Omental fat pad (tissue), 4 donors: ENCODE measurements at places on chromosomes 1 and 21. TPM values are rescaled to one million over a fixed set of nuclear protein-coding genes. Genes with fewer than 3 reads are reported as not detected.

Gene C1orf185
- not detected for total RNA-seq

Gene TEDDM1
- not detected for total RNA-seq

Gene SH2D1B
- total RNA-seq: 0.47 TPM

Gene PKP1
- 2.3 TPM for total RNA-seq

Gene CRYAA
- total RNA-seq: not detected

DNA sequence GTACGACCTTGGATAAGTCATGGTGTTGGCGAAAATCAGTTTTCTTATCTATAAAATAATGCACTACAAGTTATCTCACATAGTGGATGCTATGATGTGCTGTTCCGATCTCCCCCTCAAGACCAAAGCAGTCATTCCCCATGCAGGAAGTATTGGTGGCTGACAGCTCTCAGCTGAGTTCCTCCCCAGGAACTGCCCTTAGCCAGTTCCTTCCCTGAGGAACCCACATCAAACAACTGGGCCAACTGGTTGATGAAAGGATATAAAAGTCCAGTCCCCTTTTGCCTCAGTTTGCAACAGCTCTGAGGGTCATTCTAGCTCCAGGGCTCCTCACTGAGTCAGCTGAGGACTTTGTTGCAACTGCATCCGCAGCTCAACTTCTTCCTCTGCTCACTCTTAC is 16.1 kb upstream of the SLAMF1 start:
- DNase-seq: no peak

- DNase-seq: no peak
These were observed 34.4 kb upstream of the COP1 start for GRCh38 chr1:176241385-176242015.

- DNase-seq: no peak
These were observed at the start of gene ERICH3 for GRCh38 chr1:74673351-74674111. Gene ERICH3 (minus strand): TSS chr1:74673792. CDS start chr1:74673519, 273 bp downstream.

DNA sequence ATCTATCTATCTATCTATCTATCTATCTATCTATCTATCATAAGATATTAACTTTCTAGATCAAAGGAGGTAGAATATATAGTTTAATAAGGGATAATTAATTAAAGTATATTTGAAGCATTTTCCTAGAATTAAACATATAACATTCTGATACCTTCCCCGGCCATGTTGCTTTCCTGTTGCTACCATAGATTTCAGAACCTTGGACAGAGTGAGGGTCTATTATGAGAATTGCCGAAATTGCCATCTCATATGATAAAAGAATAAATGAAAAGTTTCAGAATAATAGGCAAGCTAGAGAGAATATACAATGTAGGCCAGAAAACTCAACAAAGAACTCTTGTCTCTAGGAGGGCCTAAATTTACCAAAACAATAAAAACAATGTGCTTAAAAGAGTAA is 706.1 kb upstream of the TMPRSS15 start:
- DNase-seq: no peak

GRCh38 chr1:11558276-11558675 is 79.3 kb downstream of the DISP3 start:
- no peak for DNase-seq

DNA sequence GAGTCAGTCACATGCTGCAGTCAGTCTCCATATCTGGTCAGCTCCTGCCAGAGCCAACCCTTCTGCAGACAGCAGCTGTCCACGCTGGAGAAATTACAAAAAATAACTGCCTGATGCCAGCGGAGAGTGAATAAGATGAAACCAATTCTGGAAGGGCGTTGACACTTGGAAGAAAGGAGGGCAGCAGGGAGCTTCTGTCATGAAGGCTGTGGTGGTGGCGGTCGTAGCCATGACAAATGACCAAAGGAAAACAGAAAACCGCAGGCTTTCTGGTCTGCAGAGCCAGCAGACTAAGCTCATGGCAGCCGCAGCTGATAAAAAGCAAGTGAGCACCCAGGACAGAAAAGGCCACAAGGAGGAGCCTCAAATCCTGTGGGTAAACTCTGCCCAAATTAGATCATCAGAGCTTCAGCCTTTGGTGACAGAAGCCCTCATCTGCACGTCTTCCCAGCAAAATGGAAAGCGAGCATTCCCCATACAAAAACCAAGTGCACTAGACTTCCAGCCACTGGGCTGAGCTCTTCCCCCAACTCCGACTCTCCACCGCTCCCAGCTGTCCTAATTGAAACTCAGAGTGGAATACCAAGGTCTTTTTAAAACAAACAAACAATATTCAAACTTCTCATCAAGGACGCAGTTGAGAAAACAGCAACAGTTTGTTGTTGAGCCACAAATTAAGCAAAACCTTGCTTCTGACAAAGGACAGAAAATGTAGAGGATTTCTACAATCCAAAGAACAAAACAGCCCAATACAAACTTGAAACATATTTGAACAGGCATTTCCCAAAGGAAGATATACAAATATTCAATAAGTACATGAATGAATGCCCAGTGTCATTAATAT is 28.7 kb downstream of the RSPH1 start:
- no peak for DNase-seq

- no peak for DNase-seq
These were observed 380.5 kb upstream of the CAMK1G start for GRCh38 chr1:209202830-209203532.

GRCh38 chr21:34894401-34894800 is 154.7 kb downstream of the RUNX1 start:
- DNase-seq: no peak

- DNase-seq: no peak
These were observed 81.7 kb downstream of the PGM1 start for GRCh38 chr1:63674865-63675419.

DNA sequence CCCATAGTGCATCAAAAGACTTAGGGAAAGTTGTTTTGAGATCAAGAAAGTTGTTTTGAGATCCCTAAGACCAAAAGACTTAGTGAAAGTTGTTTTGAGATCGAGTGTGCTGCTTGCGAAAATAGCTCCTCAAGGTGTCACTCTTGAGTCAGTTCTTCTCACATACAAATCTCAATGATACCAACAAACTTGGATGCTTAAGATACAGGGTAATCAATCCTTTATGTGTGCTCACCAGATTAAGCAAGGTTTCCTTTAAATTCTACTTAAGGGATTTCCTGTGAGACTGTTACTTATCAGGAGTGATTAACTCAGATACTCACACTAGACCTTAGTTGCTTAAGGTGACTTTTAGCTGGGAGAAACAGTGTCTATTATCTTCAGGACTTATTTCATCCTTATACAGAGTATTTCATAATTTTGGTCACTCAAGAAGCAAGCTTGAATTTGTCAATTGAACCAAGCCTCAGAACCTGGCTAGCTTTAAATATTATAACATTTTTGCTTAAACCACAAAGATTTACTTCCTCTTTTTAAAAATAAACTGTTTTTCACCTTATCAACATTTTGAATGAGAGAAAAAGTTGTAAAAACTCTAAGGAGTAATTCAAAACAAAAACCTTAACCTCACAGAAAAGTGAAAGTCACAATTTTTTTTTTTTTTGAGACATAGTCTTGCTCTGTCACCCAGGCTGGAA is 8.0 kb upstream of the RLF start:
- DNase-seq: no peak

GRCh38 chr1:56378341-56379070 is 200.9 kb downstream of the PLPP3 start:
- DNase-seq: no peak

DNA sequence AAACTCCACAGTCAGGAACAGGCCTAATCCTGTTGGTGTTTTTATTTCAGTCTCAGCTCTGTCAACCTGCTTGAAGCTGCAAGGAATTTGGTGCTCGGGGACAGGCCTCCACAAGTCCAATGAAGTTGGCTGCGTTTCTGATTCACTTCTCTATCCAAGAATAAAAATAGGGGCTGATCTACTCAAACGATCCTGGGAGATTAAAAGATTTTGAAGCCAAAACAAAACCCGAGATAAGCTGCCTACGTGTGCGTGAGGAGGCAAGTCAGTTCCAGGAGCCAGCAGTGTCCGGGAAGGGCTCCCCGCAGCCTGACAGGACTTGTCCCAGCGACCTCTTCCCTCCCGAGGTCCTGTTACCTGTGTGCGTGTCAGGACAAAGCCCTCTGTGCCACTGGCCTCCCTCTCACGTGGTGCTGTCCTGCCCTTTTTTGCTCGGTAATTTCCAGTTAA is 98.0 kb downstream of the ETS2 start:
- no peak for DNase-seq
